ENCODE measurements at places on chromosomes 1 and 21.

DNA sequence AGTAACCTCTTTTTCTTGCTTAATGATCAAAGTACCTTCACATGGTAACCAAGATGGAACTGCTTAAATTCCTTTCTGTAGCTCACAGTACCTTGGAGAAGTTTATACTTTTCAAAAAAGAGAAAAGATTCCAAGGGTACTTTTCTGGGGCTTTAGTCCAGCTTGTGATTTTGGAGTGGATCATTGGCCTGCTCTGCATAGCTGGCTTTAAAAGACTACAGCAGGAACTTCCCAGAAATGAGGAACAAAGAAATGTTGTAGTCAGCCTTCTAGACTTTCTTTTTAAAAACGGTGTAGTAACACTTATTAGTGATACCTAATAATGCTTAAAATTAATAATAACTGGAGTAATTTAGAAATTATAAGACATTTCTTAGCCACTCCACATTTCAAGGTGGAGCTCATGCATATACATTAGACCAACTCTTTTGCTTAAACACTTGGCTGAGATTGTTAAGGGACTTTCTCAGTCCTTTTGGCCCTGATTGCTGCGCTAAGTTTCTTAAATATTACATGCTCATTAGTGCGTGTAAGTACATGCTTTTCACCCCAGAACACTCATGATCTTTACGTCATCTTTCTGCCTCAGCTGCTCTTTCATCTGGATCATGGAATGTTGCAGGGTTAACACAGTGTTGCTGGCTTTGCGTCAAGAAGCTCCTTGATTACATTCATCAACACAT, 57.3 kb downstream of the SDCCAG8 start:
- no peak for DNase-seq

GRCh38 chr1:30129421-30130055, 593.8 kb downstream of the MATN1 start:
- no peak for DNase-seq

- no peak for DNase-seq
Measured at GRCh38 chr1:26287033-26287711, 7.3 kb downstream of the SH3BGRL3 start.

DNA sequence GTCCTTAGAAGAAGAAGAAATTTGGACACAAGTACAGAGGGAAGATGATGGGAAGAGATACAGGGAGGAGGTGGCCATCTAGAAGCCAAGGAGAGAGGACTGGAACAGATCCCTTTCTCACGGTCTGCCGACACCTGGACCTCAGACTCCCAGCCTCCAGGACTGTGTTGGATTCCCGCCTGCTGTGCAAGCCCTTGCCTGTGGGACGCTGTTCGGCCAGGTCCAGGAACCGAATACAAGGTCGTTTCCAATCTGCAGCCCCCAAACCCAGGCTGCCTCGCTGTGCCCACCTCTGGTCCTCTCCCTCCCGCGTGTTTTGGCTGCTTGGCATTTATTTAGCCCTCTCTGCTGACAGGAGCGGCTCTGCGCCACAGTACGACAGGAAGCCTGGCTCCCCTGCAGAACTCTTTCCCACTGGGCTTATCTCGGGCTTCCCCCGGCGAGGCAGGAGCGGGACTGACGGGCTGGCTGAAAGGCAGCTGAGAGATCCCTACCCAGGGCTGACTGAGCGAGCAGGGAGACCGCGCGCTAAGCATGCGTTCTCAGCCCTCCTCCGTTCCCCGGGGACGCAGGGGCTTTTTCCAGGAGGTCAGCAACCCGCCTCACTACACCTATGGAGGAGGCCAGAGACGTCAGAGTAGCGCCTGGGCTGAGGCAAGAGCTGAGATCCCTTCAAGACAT, 238.4 kb downstream of the TNR start:
- DNase-seq, result no peak

DNA sequence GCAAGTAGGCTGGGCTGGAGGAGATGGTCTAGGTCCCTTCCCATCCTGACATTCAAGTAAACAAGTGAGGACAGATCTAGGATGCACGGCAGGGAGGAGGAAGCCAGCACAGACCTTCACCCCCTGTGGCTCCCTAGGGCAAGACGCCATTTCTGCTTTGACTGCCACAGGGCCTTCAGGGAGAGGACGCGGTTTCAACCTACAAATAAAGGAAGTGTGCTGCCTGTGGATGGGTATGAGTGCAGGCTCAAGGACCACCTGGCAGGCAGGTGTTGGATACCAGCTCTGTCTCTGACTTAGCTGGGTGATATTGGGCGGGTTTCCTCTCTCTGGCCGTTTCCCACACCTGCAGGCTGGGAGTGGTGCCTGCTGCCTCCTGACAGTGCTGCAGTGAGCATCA, 16.2 kb downstream of the SLC2A1 start:
- peak; percentile 13 for DNase-seq

DNA sequence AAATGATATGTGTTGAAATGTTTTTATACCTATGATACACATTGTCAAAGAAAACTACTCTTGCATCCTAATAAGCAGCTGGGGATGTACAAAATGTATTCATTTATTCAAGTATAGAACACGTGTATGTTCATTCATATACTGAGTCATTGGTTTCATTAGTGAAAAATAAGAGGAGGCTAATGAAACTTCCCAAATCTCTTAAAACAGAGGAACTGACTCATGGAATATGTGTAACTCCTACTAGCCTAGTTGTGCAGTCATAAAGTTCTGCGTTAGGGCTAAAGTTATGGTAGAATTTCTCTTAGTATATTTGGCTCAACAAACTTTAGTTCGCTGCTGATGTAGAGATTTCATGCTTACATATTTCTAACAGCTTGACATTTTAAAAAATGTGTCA, 441.6 kb downstream of the NCAM2 start:
- no peak for DNase-seq

DNA sequence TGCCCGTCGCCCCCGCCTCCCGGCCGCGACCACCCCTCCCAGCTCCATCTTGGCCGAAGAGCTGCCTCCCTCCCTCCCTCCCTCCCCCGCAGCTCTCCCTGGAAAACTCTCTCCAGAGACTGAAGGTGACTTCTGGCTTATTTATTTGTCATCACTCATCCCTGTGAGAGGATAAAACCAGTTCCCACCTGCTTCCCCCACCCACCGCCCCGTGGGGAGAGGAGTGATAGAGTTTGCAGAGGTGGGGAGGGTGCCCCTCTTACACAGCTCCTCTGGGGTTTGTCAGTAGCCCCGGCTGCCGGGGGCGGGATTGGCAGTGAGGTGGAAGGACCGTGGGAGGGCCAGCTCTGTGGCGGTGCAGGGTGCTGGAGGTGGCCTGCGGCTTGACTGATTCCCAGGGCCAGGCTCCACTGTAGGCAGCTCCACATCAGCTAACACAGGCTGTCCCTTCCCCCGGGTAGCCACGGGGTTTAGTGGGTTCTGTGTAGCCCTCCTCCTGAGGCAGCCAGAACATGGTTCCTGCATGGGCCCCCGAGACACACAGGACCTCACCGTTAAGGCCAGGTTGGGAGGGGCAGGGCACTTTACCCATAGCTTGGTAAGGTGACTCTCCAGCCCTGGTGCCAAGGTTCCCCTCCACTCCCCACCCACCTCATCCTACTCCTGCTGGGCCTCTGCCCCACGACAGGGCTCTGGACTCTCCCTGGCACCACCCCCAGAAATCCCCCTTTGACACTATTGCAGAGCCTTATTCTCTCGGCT, 62.2 kb downstream of the ELK4 start:
- no peak for DNase-seq

DNA sequence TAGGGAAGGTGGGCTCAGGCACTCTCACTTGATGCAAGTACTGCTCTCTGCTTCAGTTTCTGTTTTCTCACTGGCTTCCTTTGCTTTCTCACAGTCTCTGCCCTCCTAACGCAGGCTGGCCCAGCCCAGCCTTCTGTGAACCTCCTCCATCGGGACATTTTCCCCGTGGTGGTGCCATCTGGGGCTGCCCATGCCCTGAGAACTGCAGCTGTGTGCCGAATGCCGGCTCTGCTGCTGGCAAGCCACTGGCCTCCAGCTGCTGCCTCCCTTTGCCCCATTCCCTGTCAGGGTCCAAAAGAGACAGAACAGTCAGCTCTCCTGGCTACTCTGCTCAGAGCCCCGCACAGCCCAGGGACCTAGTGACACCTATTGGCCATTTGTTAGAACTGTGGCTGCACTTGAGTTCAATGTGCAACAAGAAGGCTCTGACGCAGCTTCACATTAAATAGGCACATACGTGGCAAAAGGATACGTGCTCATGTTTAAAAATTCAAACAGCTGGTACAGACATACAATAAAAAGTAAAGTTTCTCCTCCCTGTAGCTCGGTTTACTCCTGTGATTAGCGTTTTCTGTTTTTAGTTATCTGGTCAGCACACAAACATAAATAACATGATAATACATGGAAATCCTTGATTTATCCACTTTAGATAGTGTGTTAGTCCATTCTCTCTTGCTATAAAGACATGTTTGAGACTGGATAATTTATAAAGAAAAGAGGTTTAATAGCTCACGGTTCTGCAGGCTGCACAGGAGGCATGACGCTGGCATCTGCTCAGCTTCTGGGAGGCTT, 46.6 kb downstream of the FCRL5 start:
- DNase-seq, result peak; percentile 61

- no peak for DNase-seq
Measured at GRCh38 chr21:22192766-22193165, 1194.6 kb downstream of the NCAM2 start.

GRCh38 chr1:45883658-45884057, 80.2 kb downstream of the MAST2 start:
- no peak for DNase-seq

- no peak for DNase-seq
Measured at GRCh38 chr1:156245451-156246232, 2.2 kb downstream of the PAQR6 start.

DNA sequence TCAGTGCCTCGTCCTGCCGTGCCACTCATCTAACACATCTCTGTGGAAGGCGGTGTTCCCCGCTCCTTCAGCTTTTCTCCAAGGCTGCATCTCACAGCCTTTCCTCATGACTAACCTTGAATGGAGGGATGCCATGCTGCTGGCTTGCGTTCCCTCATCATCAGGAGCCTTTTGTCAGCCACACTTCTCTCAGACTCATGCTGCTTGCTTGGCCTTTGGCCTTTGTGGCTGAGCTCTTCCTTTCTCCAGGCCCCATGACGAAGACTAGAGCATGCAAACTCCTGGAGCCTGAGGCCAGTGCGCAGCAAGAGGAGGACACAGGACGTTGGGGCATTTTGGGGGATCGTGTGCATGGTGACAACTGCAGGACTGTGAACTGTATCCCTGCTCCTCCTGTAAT, 70.8 kb downstream of the SYT2 start:
- DNase-seq, result no peak

All from left hindlimb (tissue), 1 donor.